Anterior cingulate cortex (tissue), 58 donors: ENCODE measurements at places on chromosomes 2 and 18.

DNA sequence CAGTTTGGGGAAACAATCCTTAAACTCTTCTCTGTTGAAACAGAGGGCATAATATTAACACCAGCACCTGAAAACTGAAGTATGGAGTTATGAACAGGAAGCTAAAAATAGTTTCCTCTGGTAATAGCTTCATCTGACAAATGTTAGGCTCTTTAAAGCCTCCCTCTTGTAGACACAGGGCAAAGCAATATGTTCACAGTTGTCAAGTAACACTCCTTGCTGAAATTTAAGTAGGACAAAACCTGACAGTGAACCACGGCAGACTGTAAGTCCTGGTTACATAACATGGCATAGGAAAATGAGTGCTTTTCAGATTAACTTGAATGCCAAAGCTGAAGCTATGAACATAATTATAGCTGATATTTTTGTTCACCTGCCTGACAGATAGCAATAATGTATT is 172.9 kb downstream of the CMPK2 start:
- DNase-seq = no peak

GRCh38 chr2:18476484-18476883 is 84.0 kb downstream of the RDH14 start:
- DNase-seq = no peak

- DNase-seq = no peak
These were observed 28.3 kb downstream of the TWSG1 start for GRCh38 chr18:9362869-9363268.

- DNase-seq = peak; percentile 27
These were observed 3.8 kb upstream of the SEMA4C start for GRCh38 chr2:96873651-96874096.

DNA sequence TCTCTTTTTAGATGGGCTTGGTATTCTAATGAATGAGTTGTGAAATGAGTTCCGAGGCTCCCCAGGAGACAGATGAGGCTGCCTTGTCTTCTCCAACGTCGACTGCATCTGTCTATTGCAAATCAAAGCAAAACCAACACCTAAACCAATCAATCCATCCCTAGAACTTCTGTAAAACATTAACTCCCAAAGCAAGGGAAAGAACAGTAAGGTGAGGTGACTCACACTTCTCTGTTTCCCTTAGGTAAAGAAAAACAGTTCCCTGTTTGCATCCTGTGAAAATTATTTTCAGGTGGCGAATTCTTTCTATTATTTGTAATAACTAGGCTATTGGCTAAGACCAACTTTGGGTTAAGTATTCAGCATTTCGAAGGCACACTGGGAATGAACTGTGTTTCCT is 249.4 kb downstream of the EPHA4 start:
- no peak for DNase-seq

DNA sequence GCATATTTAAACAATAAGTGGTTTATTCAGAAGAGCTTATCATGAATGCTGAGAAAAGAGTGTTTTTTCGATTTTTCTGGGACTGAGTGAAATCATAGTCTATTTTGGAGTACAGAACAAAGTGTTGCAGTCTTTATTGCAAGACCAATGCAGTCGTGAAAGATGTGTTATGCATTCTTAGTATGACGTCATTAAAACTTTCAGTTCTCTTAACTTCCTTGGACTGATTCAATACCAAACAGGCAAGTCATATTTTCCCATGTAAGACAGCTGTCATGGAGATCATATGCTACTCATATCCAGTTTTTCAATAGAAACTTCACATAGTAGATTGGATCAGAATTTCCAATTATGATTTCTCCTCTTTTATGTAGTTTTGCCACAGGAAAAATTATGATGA is 92.6 kb downstream of the RIT2 start:
- no peak for DNase-seq

GRCh38 chr2:178394859-178395258 is 56.1 kb downstream of the PRKRA start:
- no peak for DNase-seq

- no peak for DNase-seq
These were observed 2.1 kb downstream of the KCNG2 start for GRCh38 chr18:79799619-79800370.

DNA sequence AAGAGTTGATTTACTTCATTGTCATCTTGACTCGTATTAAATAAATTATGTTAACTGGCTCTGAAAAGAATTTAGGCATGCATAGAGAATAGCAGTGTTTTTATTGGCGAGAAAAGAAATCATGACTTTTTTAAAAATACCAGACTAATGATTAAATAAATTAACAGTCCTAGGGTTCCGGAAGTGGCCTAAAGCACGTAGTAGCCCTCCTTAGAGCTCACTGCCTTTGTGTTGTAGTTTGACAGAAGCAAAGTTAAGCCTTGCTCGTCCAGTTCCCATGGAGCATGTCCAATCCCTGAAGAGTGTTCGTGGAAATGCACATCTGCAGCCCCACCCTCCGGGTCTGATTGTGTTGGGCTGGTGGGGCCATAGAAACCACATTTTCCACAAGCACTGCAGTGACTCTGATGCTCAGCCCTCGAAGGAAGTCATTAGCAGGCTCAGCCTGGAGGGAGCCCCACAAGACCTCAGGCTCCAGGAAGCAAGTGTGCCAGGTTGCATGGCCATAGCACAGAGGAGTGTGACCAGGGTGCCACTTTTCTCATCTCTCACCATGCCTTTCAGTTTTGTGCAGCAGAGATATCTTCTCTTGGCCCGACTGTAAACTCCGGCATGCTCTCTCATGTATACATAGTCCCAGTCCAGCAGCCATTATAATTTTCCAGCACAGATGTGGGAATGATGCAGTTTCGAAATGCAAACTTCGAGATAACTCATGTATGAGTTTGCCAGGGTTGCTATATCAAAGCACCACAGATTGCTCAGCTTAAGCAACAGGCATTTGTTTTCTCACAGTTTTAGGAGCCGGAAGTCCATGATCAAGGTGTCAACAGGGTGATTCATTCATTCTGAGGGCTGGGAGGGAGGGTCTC is 188.6 kb upstream of the SH3BP4 start:
- no peak for DNase-seq

DNA sequence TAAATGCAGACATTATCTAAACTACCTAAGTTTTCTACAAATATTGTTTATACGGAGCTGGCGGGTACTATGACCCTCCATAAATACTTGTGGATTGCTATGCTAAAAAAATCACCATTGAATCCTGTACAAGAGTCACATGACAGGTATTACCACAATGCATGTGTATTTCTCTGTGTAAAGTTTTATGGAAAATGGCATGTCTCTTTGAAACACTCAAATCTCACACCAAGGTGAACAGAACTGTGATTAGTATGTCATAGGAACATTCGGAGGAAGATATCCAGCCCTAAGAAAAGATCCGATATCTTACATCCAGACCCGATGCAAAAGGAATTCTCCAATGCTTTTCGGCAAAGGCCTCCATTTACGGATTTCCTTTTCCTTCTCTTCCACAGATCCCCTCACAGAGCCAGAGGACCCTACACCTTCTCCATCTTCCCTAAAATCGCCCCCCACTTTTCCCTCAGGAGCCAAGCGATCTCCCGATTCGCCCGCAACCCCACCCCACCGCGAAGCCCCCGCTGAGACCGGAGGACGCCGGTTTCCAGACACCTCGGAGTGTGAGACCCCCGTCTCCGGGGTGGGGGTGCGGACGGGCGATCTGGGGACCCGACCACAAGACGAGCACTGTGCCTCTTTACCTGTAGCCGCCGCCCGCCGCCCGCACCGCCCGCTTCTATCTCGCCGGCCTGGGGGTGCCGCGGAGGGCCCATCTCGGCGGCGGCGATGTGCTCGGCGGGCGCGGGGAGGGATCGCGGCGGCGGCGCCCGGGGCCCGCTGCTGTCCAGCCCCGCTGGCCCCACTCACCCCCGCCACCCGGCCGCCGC is 1.2 kb downstream of the SAP130 start:
- peak; percentile 22 for DNase-seq

DNA sequence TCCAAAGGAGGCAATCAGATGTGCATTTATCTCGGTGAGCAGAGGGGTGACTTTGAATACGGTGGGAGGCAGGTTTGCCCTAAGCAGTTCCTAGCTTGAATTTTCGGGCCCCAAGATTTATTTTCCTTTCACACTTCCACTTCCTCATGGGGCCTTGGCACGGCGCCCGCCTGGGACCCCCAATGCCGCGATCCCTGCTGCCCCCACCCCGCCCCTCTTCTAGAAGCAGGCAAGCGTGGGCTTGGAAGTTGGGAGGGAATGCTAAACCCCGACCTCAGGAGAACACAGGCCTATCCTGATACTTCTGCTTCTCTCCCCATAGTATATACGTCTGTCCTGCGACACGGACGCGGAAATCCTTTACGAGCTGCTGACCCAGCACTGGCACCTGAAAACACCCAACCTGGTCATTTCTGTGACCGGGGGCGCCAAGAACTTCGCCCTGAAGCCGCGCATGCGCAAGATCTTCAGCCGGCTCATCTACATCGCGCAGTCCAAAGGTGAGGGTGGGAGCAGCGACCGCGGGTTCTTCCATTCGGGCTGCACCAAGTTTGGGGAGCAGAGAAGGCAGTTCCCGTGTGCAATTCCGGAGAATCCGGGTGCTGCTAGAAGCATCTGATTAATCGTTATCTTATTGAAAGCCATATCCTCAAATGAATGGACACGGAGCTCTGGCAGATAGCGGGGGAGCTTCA is 21.6 kb downstream of the TRPM8 start:
- no peak for DNase-seq

GRCh38 chr2:40028792-40029488 is 249.9 kb upstream of the THUMPD2 start:
- no peak for DNase-seq

GRCh38 chr2:68487773-68488355 is 20.5 kb downstream of the APLF start:
- DNase-seq = no peak

DNA sequence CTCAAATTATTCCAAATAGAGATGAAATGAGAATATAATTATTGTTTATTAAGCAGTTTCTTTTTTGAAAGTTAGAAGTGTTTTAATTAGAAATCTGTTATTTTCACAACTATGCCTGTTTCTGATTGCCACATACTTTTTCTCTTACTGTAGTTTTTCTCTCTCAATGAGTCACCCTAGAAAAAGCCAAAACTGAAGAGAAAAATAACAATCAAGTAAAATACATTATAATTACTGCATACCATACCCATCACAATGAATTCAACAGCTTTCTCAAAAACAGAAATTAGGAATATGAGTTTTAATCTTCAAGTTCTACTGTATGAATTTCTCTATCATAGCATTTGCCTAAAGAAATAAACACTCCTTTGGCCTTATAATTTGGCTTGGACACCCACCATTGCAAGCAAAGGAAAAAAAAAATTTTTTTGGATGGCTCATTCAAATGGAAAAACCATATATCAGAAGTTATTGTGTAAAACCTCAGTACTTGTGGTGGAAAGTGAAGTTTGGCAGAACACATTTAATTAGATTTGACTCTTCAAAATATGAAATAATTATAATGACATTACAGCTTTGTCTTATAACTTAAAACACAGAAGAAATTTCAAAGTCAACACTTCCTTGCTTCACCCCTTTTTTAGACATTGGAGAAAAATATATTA is 138.5 kb downstream of the DYM start:
- DNase-seq = no peak

- no peak for DNase-seq
These were observed 226.0 kb upstream of the TANK start for GRCh38 chr2:160934263-160934662.

GRCh38 chr2:5042666-5043440 is 649.3 kb upstream of the SOX11 start:
- no peak for DNase-seq

DNA sequence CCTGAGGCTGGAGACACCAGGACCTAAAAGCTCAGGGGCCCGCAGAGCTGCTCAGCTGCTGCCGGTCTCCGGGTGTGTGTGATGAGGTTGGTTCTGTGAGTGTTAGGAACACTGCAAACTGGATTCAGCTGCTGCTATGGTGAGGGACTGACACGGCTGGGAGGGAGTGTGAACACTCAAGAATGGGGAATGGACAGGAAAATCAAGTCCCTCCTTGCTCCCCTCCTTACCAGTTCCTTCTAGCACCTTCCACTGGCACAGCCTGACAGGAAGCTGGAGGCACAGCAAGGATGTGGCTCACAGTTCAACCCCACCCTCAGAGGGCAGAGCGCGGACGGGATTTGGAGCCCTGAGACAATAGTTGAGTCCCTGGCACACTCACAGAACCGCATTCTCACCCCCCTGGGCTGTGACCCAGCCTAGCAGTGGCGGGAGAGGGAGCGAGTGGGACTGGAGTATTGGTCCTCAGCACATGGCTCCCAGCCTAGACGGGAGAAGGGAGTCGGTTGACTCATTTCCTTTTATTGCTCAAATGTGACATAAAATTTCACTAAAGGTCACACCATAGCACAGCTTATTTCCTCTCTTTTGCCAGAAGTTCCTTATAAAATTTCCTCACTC is 42.5 kb downstream of the LRRC30 start:
- DNase-seq = no peak

DNA sequence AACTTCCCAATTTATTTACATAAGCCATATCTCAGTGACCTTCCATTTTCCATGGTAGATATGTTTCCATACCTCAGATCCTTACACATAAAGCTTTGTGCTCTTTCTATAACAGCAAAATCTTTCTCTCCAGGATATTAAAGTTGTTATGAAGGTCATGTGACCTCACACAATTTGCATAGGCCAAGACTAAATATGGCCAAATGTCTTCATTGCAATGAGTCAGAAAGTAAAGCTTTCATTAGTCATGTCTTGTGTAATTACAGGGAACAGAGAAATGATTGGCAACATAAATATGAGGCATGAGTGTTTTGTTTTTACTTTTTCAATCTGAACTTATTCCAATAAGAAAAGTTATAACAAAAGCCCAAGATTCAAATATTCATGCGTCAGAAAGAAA is 243.5 kb downstream of the ASXL3 start:
- no peak for DNase-seq

- DNase-seq = no peak
These were observed 568 bp downstream of the ARL5A start for GRCh38 chr2:151827564-151828142.
